ENCODE measurements at places on chromosomes 11 and 22.

DNA sequence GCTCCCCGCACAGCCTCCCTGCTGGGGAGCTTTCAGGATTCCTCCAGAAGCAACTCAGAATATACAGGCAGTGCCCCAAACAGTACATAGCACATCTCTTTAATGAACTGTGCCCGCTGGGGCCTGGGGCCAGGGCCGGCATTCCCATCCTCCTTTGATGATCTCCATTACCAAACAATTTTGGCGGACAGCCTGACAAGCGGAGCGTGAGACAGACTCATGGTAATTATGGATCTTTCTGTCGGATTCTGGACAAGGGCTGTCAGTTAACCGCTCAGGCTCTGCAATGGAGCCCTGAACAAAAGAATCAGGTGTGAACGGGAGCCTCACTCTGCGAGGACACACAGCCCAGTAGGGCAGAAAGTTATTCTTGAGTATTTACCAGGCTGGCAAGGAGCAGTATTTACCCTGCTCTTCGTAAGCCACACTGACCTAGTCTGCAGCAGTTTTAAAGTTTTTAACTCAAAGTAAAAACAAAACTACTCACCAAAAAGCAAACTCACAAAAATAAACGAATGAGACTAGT lies 174.0 kb downstream of the TBC1D22A start:
- H3K27ac ChIP-seq, result no peak overlapping the region
- H3K27me3 ChIP-seq, result no peaks in the 10 kb centered on the region
- H3K4me1 ChIP-seq, result no peaks in the 10 kb centered on the region
- DNase-seq, result no peak
- no peak overlapping the region for H3K4me3 ChIP-seq

GRCh38 chr11:11806074-11806473 lies 35.7 kb upstream of the USP47 start:
- no peaks in the 10 kb centered on the region for H3K4me1 ChIP-seq
- H3K27ac ChIP-seq, result no peak overlapping the region
- H3K4me3 ChIP-seq, result no peak overlapping the region
- no peaks in the 10 kb centered on the region for H3K27me3 ChIP-seq
- H3K36me3 ChIP-seq, result no peaks in the 10 kb centered on the region

- no peak overlapping the region for H3K27ac ChIP-seq
- no peaks in the 10 kb centered on the region for H3K27me3 ChIP-seq
- no peak for DNase-seq
- no peaks in the 10 kb centered on the region for H3K4me1 ChIP-seq
- no peak overlapping the region for H3K4me3 ChIP-seq
Measured at GRCh38 chr11:126839496-126839895, 161.1 kb downstream of the KIRREL3 start.

GRCh38 chr11:108302121-108302785 lies 79.4 kb downstream of the ATM start:
- DNase-seq, result no peak
- H3K4me1 ChIP-seq, result no peaks in the 10 kb centered on the region
- no peak overlapping the region for H3K4me3 ChIP-seq
- H3K36me3 ChIP-seq, result peaks cover 15% of the 10 kb centered on the region
- H3K27ac ChIP-seq, result no peak overlapping the region

DNA sequence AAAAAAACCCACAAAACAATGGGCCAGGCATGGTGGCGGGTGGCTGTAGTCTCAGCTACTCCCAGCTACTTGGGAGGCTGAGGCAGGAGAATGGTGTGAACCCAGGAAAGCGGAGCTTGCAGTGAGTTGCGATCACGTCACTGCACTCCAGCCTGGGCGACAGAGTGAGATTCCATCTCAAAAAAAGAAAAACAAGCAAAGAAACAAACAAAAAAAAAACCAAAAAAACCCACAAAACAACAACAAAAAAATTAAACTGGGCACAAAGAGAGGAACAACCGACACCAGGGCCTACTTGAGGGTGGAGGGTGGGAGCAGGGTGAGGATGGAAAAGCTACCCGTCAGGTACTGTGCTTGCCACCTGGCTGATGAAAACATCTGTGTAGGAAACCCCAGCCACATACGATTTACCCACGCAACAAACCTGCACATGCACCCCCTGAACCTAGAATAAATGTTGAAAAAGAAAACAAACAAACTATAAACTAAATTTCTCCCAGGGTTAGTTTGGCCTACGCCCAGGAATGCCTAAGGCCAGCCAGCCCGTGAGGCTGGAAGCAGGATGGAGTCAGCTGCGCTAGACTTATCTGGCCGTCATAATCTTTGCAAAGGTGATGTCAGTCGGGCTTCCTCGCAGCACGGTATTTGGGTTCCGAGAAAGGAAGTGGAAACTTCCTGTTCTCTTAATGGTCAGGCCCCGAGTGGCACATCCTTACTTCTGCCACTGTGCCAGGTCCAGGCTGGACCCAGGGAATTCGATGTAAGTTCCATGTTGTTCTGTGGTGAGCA lies 21.9 kb upstream of the CYB5R3 start:
- H3K4me1 ChIP-seq, result no peaks in the 10 kb centered on the region
- no peak overlapping the region for H3K27ac ChIP-seq
- H3K36me3 ChIP-seq, result no peaks in the 10 kb centered on the region
- DNase-seq, result no peak
- no peak overlapping the region for H3K4me3 ChIP-seq

GRCh38 chr22:43885786-43886185 lies 6.0 kb downstream of the PNPLA5 start:
- H3K4me3 ChIP-seq, result no peak overlapping the region
- no peak overlapping the region for H3K27ac ChIP-seq
- no peaks in the 10 kb centered on the region for H3K36me3 ChIP-seq
- H3K27me3 ChIP-seq, result peaks cover 6% of the 10 kb centered on the region
- no peaks in the 10 kb centered on the region for H3K4me1 ChIP-seq
- no peak for DNase-seq

Data from GM23338 (cell line).